ENCODE measurements at places on chromosomes 13 and 19.

GRCh38 chr19:40055049-40055448, 982 bp downstream of the ZNF780B start:
- DNase-seq = no peak

- DNase-seq = no peak
These were observed 24.2 kb downstream of the UHRF1 start for GRCh38 chr19:4933528-4933927.

DNA sequence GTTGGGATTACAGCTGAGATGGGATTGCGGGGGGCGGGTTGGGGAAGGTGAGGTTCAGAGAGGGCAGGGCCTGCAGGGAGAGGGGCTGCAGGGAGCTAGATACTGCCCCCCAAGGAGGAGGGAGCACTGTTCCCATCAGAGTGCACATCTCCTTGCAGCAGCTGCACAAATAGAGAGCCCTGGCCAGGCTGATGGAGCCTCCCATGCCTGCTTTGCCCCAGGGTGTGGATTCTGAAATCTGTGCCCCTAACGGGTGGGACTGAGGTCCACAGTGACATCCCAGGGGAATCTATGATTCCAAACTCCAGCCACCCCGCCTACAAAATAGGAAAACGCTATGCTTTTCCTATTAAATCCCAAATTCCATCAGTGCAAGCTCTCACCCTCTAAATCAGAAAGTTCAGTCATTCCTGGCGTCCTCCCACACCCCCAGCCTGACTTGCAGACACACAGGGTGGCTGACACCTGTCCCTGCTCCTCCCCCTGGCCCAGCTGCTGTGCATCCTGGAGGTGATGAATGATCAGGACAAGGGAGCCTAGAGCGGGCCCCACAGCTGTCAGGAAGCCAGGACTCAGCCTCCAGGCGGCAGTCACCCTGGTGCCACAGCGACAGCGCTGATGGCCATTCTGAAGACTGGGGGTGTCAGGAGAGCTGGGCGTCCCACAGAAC, 6.3 kb upstream of the CEACAM21 start:
- no peak for DNase-seq

GRCh38 chr13:42396501-42396900, 124.5 kb downstream of the AKAP11 start:
- no peak for DNase-seq

- no peak for DNase-seq
These were observed 19.5 kb downstream of the PRKD2 start for GRCh38 chr19:46697204-46697960.

DNA sequence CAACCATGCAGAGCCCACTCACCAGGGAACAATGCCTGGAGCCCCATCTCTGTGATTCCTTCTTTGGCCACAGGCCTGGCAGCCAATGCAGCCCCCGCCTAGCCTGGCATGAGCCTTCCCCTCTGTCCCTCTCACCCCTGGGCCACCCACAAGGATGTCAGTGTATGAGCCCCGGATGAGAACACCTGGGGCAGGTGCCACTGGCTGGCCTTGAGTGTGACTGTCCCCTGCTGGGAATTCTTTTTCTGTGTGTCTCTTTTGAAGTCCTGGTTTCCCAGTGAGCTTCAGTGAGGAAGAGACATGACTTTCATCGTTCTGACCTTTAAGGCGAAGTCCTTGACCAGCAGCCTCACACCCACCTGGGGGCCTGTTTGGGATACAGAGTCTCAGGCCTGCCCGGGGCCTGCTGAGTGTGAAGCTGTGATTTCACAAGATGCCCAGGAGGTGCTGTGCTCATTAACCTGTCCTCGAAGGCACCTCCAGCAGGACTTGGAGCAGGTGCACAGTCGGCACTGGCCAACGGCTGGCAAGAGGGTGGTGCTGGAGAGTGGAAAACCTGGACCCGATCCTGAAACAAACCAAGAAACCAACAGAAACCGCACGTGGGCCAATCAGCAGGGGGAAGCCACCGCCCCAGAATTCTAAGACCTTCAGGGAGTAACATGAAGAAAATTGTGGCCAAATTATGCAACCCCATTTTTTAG, 27.4 kb upstream of the SPACA7 start:
- no peak for DNase-seq

- DNase-seq = no peak
These were observed 39.5 kb downstream of the ATP7B start for GRCh38 chr13:51971520-51972426.

GRCh38 chr13:90415902-90416301, 931.6 kb upstream of the MIR17HG start:
- DNase-seq = no peak

- no peak for DNase-seq
These were observed 934 bp downstream of the KXD1 start for GRCh38 chr19:18558604-18559003.

DNA sequence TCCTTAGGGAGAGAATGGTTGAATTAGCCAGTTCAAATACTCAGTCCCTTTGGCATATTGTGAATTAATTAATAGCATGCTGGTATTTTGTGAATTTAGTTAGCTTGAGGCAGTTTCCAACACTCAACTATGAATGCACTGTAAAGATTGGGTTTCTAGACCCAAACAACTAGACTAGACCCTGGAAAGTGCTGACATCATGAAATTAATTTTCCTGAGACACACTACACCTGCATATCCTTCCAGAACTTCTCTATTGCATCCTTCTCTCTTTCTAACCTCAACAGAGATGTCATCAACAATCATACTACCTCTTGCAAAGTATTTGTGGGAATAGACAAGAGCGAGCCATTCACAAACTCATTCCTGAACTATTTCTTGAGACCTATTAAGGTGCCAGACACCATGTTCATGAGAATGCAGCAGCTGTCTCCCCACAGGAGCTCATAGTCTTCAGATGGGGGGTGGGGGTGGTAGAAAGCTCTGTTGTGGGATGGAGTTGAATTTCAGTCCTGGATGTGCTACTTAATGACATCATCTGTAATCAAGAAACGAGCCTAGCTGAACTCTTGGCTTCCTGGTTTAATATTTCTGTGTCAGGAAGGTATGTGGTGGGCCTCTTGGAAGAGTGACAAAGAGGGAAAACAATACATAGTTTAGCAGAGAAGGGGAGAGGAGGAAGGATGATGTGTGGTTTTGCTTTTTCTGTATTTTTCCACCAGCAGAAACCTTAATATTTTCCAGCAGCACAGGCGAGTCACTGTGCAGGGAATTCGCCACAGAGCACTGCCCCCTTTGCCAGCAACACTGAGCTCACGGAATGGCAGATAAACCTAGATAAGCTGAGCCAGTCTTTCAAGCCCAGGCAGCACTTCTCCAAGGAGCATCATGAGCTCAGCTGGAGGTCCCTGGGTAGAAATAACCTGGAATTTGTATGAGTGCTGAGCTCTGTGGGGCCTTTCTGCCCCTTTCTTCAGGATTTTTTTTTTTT, 53.1 kb upstream of the CYSLTR2 start:
- no peak for DNase-seq

DNA sequence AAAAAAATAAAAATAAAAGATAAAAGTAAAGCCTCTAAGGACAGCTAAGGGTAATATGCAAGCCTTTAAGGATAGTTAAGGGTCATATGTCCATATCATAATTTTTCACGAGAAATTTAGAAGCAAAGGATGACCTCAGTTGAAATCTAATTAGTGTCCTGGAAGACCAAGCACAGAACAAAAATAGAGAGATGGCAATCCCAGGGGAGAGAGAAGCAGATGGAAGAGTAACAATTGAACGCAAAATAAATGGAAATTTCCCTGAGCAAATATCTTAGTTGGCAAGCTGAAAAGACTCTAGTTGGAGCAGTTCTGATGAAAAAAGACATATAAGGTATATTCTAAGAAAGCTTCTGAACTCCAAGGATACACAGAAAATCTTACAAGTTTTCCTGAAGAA, 275.4 kb downstream of the NALCN start:
- no peak for DNase-seq

- no peak for DNase-seq
These were observed 2.3 kb downstream of the EEF2 start for GRCh38 chr19:3982701-3983541.

GRCh38 chr13:27370305-27370872, 54.0 kb upstream of the GTF3A start:
- no peak for DNase-seq
